ENCODE measurements at places on chromosomes 11 and 22.

DNA sequence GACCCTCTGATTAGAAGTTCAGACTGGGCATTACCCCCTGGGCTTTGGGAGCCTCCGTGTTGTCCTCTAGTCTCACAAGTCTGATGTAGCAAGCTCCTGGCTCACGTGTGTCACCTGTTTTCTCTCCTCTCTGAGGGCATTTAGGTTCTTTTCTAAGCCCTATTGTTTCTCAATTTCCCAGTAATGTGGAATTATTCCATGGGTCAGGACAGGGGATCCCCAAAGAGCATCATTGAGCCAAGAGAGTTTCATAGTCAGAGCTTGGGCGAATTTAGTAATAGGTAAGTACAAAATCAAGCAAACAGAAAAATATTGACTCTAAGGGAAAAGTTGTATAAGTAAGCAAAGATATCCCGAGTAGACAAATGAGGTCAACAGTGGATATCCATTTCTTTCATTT is 57.3 kb downstream of the PPP6R2 start:
- DNase-seq = no peak

DNA sequence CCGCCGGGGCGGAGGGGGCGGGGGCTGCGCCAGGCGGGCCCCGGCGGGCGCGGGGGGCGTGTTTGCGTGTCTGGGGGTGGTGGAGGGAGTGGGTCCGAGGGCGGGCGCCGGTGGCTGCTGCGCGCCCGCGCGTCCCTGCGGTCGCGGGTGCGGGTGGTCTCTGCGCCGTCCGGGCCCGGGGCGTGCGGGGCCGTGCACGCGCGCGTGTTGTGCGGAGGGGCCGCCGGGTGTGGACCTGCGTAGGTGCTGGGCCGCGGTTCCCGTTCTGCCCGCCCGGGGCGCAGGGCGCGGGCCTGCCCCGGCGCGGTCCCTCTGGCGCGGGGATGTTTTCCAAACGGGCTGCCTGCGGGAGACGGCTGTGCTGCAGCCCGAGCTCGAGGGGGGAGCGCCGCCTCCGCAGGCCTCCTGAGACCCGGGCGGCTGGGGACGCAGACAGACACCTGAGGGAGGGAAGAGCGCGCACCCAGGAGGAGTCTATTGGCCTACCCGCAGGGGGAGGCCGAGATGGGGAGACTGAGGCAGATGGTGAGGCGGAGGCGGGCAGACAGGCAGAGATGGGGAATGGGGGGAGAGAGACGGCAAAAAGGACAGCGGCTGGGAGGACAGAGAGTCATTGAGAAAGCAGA is 442 bp downstream of the PELI3 start:
- peak; percentile 15 for DNase-seq

- DNase-seq = peak; percentile 77
These were observed 52.9 kb downstream of the UVRAG start for GRCh38 chr11:75867778-75868374.

DNA sequence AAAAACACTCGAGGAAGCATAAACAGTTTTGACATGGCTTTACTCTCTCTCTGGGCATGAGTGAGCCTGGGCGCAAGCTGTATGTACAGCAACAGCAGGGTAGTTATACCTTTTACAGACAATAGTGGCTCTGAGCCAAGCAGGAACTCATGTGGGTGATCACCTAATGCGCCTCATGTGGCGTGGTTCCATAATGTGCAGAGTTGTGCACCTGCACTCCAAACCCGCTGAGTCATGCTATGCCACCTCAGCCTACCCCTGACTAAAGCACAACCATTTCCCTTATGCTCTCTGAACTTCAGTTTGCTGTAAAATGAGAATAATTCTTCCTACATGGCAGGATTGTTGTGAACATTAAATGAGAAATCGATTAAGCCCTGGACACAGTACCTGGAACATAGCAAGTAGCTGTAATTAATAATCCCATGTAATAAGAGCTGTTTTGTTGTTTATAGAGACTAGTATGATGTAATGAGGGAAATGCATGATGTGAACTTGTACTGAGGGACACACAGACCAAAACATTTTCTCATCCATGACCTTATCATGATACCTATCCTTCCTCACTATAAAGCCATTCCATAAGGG is 71.6 kb downstream of the CCDC34 start:
- DNase-seq = no peak

DNA sequence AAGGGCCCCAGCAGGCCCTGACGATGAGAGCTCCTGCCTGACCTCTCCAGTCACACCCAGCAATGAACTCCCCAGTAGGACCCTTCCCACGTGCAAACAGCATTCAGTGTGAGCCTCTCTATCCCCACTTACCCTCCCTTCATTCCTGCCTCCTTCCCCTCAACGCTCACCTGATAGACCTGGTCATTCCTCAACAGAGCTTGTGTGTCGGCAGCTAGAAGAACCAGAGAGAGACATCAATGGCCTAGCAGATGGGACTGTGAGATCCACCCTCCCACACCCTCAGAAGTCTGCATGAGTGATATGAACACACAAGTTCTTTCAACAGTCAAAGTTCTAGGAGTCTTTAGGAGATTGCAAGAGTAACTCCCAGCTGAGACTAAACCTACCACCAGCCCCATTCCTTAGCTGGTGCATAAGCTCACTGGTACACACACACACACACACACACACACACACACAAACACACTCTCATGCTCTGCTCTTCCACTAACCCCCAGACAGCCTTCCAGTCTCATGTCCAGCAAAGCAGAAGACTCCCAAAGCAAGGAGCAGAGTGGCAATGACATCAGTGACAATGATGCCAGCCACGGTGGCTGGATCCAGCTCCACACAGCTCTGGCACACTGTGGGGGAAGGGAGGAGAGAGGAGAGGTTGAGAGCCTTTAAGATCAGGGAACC is 3.1 kb downstream of the CD3D start:
- DNase-seq = no peak

DNA sequence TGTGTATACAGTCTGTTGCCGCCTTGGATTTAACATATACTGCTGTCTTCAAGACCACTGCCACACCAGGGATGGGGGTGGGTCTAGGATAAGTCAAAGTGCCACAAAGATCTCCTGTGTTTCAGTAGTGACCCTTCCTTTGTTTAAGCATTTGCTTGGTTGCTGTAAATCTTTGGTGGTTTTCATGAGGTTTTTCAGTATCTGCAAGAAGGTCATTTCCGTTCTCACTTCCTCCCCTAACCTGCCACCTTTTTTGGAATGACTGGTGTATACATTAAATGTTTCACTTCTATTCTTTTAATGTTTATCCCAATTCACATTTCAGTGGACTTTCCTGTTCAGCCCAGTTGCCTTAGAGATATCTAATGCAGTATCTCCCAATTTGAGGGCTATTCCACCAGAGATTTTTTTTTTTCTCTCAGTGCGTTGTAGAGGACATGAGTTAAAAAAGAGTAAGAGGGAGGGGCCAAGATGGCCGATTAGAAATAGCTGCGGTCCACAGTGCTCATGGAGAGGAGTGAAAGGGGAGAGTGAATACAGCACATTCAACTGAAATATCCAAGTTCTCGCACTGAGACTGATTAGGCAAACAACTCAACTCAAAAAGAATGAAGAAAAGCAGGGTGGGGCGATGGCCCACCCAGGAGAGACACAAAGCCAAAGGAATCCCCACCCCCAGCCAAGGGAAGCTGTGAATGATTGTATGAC is 43.2 kb downstream of the USP47 start:
- DNase-seq = no peak

- no peak for DNase-seq
These were observed 26.5 kb downstream of the MYO7A start for GRCh38 chr11:77154381-77155081.

DNA sequence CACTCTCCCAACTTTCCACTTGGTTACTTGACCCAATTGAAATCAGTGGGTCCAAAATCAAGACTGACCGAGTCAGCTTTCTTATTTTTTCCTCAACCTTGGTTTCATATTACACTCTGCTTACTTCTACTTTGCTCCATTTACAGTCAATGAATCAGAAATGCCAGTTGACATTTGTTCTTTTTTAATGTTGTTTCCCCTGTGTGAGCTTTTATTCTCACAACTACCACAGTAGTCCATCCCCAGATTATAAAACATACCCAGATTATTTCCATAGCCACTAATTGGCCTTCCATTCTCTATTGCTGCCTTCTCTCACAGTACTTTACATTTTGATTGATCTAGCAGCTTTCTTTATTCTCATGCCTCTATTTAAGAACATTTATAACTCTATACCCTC is 50.0 kb downstream of the DNAJC24 start:
- no peak for DNase-seq

DNA sequence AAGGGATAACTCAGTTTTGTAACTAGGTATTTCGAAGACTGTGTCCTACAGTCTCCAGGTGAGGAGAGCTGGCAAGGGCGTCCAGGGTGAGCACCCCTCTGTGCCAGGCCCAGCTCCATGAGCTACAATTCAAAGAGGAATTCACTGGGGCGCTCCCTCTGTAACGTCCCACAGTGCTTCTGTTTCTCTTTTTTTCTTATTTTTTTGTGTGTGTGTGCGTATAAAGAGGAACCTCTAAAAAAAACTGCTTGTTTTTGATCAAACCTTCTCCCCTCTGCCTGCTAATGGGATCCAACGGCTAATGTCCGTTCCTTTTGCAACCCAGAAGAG is 17.1 kb downstream of the ASCC2 start:
- no peak for DNase-seq

GRCh38 chr11:80473562-80473961 is 1032.7 kb upstream of the TENM4 start:
- no peak for DNase-seq

GRCh38 chr11:2308713-2309112 is 6.9 kb downstream of the TSPAN32 start:
- DNase-seq = no peak

DNA sequence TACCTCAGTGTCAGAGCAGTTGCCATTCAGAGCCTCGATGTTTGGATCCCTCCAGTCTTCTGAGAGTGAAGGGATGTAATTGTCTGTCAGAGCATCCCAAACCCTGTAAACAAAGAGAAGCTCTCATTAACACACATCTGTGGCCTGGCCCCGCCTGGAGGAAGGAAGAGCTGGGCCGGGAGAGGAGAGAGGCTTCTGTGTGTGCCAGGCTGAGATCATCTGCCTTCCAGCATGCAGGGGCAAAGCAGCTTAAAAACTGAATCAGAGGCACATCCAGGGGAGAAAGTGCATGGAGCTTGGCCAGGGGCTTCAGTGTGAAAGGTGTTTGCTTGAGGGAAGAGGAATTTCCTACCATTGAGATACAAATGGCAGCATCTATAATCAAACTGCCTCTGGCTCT is 14.5 kb downstream of the FEZ1 start:
- no peak for DNase-seq

DNA sequence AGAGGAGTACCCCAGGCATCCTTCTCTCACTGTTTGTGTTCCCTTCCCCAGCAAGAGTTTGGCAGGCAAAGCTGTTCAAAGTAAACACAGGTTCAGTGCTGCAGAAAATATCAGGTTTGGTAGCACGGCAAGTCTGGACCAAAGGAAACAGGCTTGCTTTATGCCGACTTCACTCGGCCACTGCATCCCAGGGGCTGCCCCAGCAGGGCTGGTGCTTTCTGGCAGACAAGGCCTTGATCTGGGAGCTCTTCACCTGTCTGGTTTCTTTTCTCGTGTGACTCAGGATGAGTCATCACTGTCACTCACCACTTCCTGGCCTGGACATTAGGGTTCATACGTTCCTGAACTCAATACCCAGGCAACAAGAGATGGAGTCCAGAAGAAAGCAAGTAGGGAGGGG is 52.6 kb upstream of the NAV2 start:
- DNase-seq = peak; percentile 45

GRCh38 chr11:17157761-17158160 is 50.0 kb downstream of the PIK3C2A start:
- DNase-seq = no peak

DNA sequence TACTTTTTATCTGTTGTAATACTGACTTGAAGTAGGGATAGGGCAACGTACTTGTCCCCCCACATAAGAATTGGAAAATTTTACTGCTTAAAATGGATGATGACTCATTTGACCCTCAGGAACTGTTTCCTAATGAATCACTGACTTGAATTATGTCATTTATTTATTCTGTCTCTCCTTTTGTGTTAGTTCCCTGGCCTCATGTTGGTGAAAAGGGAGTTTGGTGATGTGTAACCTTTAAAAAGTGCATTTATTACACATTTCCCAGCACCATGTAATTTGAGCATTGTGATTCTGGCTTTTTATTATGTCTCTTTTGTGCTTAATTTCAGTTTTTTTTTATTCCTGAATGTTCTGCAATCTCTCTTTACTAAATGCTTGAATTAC is 20.3 kb upstream of the PGM2L1 start:
- DNase-seq = peak; percentile 65

DNA sequence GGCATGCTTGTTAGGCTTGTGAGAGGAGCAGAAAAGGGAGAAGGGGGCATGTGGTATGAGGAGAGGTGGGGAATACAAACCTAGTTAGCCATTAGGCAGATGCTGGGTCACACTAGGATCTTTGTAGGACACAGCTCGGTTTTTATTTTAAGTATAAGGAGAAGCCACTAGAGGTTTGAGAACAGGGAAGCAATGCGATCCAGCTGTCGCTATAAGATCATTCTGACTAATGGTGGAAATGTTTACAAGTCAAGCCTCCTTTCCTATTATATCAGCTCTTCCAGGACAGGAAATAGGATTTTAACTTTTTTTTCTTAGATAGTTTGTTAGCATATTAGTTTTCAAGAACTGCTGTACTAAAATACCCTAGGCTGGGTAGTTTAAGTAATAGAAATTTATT is 609.9 kb downstream of the INSC start:
- no peak for DNase-seq

GRCh38 chr11:115660030-115660805 is 156.0 kb upstream of the CADM1 start:
- DNase-seq = no peak

DNA sequence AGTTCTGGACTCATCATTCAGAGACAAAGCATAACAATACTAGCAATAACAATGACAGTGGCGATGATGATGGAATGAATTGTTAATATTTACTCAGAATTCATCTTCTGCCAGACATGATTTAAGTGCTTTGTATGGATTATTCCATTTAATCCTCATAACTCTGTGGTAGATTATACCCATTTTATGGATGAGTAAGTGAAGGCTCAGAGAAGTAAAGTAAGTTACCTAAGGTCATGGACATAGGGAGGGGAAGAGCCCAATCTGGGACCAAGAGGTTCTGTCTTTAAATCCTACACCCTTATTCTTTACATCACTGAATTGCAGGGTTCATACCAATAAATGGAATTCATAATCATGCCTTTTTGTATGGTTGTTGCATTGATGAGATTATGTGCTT is 72.7 kb downstream of the MYO18B start:
- DNase-seq = no peak

GRCh38 chr11:9821008-9821752 is 157.3 kb downstream of the SWAP70 start:
- no peak for DNase-seq

DNA sequence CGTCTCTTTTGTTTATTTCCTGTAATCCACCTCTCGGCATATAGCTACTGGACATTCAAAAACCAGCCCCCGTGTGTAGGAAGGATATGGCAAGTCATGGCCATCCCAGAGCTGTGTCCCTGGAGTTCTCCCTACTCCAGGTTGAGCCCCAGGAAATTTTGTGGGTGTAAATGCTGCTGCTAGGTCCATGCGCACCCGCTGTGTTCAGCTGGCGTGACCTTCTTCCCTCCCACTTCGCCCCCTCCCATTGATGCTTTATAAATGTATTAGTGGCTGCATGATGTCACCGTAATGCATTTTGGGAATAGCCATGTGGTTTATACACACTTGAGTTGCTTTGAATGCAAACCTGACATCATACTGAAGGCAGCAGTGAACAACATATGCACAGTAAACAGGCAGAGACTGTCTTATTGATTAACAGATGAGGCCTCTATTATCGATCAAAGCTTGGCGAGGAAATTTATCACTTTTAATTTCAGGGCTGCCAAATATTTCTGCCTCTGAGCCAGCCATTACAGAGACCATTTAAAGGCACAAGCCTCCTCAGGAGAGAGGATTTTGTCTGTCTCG is 113.6 kb upstream of the NNMT start:
- no peak for DNase-seq

GRCh38 chr11:92964471-92964870 is 5.0 kb upstream of the MTNR1B start:
- DNase-seq = no peak

Measured in fibroblast of the aortic adventitia (primary cell).